ENCODE measurements at places on chromosomes 1 and 21.

DNA sequence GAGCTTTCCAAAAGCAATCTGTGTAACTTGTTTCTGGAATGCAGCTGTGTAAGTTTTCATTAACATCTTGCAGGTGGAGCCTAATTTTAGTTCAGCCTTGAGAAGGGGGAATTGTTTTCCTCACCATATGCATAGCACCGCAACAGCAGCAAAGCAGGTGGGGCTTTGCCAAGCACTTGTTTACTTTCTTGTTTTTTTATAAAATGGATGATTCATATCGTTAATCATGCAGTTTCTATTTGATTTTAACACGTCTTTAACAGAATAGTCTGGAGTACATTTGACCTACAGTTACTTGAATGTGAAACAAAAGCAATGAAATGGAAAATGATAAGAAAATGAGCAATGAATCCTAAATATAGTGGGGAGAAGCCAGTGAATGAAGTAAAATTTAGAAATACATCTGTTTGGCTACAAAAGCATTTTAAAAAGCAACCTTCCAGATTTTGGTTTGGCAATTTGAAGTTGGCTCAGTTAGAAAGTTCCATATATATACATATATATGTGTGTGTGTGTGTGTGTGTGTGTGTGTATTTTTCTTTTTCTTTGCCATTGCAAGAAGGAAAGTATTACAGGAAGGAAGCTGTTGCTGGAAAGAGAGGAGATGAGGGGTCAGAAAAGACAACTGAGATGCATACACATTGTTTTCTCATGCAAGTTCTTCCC lies 119.0 kb upstream of the ADGRL2 start:
- DNase-seq, result peak; percentile 28

DNA sequence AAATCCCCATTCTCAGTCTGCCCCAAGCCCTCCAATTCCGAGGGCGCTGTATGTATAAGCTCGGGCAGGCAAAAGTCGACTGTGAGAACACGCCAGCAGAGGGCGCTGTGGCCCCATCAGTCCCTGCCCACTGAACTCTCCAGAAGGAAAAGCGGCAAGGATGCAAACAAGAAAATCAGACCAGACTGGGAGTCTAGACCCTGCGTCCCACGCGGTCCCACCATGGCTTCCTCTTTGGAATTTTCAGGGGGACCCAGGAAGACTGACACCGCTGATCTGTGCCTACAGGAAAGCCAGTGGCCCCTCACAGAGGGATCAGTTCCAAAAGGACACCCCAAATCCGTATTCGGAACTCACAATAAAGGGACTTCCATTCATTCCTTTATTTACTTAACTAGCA lies 19.5 kb downstream of the TEX35 start:
- peak; percentile 15 for DNase-seq

- no peak for DNase-seq
Measured at GRCh38 chr1:6234502-6235295, 1.1 kb downstream of the ICMT start.

- no peak for DNase-seq
Measured at GRCh38 chr21:20789729-20790500, 208.3 kb upstream of the NCAM2 start.

DNA sequence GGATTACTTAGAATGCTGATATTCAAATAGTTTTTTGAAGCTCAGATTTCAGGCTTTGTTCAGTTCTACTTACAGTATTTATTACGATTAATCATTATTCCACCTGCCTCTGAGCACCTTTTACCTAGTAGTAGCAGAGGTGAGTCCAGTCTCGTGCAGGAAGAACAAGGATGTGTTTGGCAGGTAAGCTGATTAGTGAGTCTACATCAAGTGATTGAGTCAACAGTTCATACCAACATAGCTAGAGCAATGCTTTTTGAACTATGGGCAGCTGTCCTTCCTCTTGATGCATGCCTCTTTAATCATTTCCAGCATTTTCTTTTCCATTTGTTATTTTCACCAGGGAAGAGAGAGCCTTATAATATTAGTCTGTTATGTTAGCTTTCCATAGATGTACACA lies 838.9 kb downstream of the USP25 start:
- DNase-seq, result no peak
